ENCODE measurements at places on chromosomes 3 and 15.

DNA sequence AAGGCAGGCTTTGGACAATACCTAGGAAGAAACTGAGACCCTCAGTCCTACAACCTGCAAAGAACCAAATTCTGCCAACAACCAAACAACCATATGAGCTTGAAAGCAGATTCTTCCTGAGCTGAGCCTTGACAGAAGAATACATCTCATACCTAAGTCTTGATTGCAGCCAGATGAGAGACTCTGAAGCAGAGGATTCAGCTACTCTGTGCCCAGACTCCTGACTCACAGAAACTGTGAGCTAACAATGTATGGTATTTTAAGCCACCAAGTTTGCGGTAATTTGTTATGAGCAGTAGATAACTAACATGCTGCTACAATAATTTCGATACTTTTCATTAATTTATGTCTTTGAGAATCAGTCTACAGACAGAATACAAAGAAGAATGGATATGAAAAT is 325.1 kb upstream of the CBLB start:
- DNase-seq: no peak

DNA sequence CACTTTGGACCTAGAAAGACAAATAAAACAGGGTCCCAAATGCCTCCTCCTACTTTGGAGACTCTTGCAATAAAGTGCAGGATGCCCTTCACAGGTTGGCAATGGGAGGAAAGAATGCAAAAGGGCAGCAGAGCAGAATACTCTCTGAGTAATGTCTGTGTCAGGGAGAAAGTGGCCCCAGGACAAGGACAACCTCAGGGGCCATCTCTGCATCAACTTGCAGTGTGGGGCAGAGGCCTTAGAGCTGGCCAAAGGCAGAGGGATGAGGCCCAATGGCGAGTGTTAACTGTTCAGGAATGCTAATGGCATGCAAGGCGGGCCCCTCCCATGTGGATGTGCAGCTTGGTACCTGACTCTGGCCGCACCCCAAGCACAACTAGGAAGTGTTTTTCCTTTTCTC is 8.4 kb downstream of the UPK1B start:
- DNase-seq: no peak

GRCh38 chr3:81218023-81218422 is 543.4 kb downstream of the GBE1 start:
- no peak for DNase-seq

DNA sequence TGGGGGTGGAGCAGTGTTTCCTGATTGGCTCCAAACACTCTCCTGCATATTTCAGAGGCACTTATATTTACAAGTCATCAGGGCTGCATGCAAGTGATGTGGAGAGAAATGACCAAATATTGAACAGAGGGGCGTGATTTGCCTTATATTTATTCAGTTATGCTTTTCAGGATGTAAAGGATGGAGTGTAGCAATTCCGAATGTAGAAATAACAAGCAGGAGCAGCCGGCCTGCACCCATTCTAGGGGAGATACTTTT is 19.4 kb upstream of the SEMA5B start:
- no peak for DNase-seq

DNA sequence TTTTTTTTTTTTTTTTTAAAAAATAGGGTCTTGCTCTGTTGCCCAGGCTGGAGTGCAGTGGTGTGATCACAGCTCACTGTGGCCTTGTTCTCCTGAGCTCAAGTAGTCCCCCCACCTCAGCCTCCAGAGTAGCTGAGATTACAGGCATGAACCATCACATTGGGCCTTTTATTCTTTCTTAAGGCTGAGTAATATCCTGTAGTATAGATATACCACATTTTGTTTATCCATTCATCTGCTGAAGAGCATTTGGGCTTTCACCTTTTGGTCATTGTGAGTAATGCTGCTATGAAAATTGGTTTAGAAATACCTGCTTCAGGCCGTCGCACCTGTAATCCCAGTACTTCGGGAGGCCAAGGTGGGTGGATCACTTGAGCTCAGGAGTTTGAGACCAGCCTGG is 42.6 kb downstream of the PAQR5 start:
- DNase-seq: no peak

DNA sequence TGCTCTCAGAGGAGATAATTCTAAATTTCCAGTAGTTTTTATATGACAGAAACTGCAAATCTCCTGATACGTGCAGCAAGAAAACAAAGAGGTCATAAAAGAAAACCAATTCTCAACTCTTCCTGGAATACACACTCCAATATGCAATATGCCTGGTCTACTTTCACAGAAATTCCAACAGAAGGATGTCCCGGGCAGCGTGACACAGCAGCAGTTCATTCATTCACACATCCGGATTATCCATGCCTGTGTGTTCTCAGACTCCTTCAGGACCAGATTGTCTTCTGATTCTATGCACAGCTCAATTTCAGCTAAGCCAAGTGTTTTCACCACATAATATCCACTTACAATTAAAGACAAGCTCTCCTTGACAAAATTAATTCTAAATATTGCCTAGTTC is 64.3 kb downstream of the FBN1 start:
- no peak for DNase-seq

GRCh38 chr3:157201648-157202278 is 41.8 kb upstream of the CCNL1 start:
- DNase-seq: no peak

DNA sequence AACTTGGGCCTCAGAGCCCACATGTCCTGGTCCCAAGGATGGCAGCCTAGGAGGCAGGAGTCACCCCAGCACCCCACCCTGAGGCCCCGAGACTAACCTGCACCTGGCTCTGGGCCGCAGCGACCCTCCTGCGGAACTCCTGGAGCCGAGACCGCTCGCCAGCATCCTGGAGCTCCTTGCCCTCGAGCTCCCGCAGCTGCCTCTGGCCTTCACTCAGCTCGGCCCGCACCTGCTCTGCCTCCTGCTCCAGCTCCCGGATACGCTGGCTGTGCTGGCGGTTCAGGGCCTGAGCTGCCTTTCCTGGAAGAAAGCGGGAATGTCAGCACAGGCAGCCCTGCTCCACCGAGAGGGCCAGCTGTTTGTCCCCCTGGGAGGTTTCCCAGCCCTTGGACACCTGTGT is 13.2 kb downstream of the KIF7 start:
- no peak for DNase-seq

DNA sequence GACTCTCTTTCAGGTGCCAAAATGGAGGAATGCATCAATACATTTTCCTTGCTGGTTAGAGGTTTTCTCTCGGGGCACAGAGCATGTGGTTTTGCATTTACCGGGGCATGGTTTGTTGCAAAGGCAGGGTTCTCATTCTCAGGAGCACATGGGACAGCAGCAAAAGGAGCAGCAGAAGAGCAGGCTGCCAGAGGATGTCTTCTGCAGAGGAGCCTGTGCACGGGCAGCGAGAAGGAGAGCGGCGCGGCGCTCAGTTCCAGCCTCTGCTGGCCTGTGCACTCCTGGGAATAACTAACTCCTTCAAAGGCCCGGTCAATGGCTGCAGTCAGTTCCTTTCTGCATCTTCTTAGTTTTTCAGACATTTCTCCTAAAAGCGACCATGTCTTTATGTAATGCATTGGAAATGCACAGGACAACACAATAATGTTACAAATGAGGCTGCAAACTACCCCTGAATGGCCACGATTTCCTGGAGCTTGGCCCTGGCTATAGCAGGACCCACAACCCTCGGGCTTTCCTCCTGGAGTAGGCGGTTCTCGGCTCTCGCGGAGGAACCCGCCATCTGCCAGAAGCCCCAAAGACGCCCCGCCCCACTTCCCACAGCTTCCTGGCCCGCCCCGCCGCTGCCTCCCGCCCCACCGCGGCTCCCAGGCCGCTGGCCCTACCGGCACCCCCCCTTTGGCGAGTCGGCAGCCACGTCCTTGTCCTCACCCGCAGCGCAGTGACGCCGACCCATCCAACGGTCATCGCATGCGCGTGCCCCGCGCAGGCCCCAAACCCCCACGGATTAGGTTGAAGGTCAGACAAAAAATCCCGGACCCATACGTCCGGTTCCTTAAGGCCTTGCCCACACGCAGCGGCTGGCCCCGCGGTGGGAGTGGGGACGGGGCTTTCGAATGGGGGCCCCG is at the start of gene C3orf62:
C3orf62 (minus strand) TSS at position 758 of the 908 bp plus-strand sequence; CDS start at position 398, 360 bp downstream.
- peak; percentile 57 for DNase-seq

- DNase-seq: no peak
Measured at GRCh38 chr3:12522721-12523120, 22.6 kb downstream of the MKRN2OS start.

DNA sequence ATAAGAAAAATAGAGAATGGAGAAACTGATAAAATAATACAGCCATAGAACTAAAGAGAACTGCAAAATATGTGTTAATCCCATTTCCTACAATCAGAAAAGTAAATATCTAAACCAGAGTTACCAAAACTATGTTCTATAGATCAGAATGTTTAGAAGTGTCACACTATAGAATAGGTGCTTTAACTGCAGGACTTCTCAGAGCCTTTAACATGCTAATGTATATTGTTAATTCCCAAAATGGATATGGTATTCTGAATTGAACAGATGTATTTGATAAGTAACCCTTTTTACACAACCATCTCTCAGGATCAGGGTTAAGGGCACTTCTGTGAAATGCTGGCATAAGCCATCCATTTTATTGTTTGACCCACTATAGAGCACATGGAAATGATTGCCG is 200.3 kb downstream of the SHOX2 start:
- no peak for DNase-seq

DNA sequence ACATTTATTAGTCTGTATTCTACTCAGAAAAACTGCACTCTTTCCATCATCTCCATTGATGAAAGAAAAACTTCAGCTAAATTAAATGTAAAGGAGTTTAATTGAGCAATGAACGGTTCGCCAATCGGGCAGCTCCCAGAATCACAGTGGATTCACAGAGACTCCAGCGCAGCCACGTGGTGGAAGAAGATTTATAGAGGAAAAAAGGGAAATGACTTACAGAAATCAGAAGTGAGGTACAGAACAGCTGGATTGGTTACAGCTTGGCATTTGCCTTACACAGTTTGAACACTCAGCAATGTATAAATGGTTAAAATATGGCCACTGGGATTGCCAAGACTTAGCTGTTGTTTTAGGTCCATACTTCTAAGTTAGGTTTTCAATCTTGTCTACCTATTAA is 2.8 kb upstream of the SUCLG2 start:
- no peak for DNase-seq

DNA sequence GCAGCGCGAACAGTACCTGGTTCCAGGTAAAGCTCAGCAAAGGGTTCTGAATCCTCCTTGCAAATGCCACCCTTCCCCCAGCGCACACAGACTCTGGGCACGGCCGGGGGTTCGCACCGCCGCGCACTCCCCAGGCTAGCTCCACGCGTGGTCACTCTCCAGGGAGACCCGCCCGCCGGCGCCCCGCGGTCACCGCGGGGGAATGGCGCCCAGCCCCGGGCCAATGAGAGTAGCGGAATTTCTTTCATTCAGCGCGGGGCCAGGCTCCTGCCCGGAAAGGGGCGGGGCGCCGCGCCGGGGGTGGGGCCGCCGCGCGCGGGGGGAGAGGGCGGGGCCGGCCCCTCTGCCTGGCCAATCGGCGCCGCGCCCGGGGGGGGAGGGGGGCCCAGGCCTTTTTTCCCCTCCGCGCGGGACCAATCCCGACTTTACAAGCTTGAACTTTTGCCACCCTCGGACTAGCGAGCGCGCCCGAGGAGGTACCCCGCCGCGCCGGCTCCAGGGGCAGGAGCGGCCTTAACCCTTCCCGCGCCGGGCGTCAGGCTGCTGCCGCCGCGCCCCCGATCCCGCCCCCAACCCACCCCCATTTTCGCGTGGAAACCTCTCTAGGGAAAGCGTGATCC is 1.1 kb upstream of the SMAD6 start:
- peak; percentile 29 for DNase-seq

DNA sequence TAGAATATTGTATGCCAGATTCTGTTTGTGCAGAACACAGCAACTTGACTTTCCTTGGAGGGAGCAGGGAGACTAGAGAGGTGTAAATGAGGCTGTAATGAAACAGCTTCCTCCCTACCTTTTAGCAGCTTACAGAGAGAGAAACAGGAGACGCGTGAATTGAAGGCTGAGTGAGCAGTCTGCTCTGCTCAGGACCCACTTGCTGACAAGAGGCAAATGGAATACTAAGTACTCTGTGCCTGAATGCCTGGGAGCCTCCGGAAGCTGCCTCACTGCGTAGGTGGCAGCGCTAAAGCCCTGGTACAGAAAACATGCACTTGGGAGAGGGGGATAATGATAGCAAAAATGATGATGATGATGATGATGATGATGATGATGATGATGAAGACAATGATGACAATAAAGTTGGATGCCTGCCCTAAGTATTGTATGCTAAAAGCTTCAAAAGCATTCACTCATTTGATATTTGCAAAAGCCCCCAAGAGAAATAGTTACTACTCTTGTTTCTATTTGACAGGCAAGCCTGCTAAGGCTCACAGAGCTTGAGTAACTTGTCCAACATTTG is 548.9 kb downstream of the NTRK3 start:
- no peak for DNase-seq

DNA sequence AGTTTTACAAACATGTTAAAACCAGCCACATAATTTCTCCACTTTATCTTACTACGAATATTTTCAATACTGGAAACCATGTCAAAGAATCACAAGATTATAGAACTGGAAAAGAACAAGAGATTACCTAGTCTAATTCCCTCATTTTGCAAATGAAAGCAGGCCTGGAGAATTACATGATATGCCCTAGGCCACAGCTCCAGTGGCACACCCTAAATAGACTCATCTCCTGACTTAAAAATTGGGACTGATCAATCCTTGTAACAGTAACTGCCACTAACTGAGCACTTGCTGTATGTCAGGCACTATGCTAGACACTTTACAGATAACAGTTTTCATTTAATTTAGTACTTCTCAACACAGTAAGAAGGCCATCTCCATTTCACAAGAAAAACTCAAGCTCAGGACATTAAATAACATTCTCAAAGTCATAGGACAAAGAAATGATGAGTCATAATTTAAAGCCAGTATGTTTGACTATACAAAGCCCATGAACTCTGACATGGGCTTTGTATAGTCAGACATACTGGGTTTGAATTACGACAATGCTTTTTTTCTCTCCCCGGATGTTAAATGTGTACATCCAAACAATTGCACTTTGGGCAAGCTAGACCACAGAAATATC is 9.4 kb downstream of the IGSF11 start:
- DNase-seq: no peak

DNA sequence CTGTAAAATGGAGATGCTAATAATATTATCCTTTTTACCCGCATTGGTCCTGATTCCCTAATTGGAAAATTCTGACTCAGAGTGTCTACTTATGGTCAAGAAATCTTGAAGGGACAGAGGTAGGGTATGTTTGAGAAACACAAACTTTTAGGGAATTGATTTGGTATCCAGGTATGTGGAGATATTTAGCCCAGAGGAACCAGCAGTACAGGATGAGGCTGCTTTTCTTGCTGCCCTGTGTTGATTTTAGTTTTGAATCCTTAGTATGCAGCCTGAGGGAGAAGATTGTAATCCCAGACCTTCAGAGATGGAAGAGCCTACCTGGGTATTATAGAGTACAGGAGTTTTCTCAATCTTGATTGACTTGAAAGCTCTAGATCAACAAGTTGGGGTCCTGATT is 569.1 kb downstream of the PDCD6IP start:
- no peak for DNase-seq

GRCh38 chr3:150183678-150184425 is 213.2 kb upstream of the PFN2 start:
- peak; percentile 20 for DNase-seq

- DNase-seq: no peak
Measured at GRCh38 chr15:76439542-76439941, 103.0 kb downstream of the ISL2 start.

- no peak for DNase-seq
Measured at GRCh38 chr15:99842071-99842470, 108.8 kb upstream of the LYSMD4 start.

GRCh38 chr3:6781092-6781491 is 79.8 kb upstream of the GRM7 start:
- DNase-seq: no peak

GRCh38 chr15:63912061-63912615 is 78.4 kb upstream of the HERC1 start:
- no peak for DNase-seq
